ENCODE measurements at places on chromosomes 4 and X. TPM values are rescaled to one million over a fixed set of nuclear protein-coding genes. Genes with fewer than 3 reads are reported as not detected.

CFP gene
- polyA plus RNA-seq, result 2.7 TPM

DNA sequence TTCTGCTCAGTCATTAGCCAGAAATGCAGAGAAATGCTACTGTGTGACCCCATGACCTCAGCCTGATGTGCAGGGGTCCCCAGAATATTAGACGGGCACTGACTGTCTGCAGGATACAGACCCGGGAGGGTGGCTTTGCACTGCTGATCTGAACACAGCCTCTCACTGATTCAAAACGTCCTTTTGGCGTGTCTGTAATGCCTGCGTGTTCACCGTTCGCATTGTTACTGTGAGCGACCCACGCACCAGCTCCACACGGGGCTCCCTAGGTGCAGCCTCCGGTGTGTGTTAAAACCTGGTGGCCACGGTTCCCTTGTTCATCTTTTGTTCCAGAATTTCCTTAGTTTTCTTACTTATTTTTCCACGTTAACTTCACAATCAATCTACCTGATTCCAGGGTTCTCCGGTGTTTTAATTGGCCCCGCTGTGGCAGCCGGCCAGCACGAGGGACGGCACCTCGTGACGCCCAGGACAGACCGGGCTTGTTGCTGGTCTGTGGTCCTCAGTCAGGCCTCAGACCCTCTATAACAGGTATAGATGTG is 32.0 kb upstream of the SPON2 start:
- no peak for DNase-seq

- DNase-seq, result no peak
These were observed 28.2 kb downstream of the SH3TC1 start for GRCh38 chr4:8227201-8227770.

GRCh38 chr4:769511-769910 is 56.4 kb downstream of the CPLX1 start:
- no peak for DNase-seq

DNA sequence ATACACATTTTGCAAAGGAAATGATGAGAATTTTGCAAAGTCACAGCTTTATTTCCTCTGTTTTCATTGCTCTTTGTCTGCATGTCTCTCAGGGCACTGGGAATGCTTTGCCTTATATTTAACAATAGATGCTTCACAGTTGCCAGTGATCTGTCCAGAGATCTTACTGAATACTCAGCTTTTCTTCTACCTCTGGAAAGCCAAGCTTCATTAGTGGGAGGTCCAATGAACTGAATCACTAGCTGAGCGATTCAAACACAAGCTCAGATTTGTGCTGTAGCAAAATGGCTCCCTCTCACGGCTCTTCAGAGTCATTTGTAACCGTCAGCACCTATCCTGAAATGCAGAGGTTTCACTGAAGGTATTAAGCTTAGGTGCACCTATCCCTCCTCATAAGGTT is 138.9 kb downstream of the DCLK2 start:
- DNase-seq, result no peak

DNA sequence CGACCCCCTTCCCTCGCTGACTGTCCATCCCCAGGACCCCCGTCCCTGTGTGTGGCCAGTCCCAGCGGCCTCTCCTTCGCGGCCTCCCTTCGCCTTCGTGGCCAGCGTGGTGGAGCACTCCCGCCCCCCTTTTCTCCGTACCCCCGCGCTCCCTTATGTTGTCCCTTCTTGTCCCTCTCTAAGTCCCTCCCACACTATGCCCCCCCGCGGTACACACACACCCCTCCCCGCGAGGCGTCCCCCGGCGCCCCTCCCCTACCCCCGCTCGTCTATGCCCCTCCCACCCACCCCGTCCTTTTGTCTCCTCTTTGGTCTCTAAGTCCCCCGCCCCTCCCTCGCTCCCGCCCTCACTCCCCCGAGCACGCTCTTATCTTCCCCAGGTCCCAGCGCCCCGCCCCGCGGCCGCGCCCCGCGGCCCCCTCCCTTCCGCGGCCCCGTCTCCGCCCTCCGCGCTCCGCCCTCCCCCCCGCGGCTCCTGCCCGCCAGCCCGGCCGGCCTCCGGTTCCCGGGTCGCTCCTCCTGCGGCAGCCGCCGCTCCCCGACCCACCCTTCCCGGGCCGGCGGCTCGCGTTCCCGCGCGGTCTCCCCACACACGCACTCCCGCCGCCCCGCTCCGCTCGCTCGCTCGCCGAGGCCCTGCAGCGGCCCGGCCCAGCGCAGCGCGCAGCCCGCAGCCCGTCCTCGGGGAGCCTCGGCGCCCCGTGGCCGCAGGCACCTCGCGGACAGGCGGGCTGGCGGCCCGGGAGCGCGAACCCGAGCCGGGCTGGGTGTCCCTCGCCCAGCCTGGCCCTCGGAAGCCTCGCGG is 26.3 kb downstream of the UTP14A start:
- DNase-seq, result peak; percentile 67

DNA sequence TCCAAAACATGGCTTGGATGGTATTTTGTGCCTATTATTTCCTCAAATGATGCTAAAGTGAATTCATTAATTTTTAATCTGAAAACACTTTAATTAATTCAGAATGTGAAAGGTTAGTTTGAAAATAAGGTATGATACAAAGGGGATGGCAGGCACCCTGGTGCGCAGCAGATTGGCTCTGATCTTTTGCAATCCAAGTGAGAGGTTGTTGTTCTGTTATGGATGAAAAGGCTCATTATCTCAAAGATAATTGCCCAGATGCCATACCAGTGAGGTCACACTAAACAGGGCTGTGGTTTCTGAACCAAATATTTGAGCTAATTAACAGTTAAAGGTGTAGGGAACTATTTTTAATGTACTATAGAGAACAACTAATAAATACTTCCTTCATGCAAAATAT is 504.9 kb downstream of the RAPGEF2 start:
- no peak for DNase-seq

DNA sequence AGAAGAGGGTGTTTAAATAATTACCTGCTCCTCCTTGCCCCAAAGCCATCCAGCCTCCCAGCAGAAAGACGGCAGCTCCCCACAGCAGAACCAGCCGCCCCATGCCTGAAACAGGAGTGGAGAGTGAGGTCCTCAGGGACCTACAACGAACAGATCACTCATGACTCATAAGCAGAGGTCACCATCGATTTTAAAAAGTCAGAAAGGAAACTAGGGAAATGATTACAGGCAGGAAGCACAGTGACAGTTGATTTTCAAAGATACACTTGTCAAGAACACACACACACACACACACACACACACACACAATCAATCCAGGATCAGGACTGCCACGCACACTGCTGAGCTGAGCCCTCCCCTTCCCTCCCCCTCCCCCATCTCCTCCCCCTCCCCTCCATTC is at the start of gene CRLF2:
Gene CRLF2 (minus strand): TSS at position 118 of the 400 bp plus-strand sequence. CDS start 15 bp downstream, at position 103.
- DNase-seq, result no peak

DNA sequence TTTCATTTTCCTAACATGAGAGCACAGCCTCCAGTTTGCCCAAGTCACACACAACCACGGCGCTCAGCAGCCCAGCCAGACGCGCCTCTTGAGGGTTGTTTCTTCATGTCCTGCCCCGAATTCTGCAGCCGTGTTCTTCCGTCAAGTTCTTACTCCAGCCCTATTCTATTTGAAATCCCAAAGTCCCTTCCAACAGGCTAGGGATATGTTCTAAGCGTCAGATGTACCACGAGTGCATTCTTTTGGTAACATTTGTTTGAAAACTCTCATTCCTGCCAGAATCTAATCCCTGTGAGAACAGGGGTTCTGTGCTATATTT is 23.1 kb downstream of the ACSL1 start:
- no peak for DNase-seq

DNA sequence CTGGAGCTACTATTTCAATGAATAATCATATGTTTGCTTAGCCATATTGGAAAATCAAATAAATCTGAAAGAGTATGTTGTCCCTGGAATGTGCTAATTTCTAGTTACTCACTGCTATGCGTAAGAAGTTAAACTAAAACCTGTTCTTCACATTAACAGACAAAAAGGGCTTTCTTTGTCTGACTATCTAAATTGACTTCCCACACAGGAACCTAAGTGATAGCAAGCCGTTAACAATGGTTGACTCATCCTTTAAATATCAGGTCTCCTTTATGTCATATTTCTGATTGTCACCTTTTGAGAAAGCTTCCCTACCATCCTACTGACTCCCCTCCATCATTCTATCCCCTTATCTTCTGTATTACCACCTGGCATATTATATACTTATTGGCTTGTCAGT is 81.4 kb downstream of the AMELX start:
- no peak for DNase-seq

DNA sequence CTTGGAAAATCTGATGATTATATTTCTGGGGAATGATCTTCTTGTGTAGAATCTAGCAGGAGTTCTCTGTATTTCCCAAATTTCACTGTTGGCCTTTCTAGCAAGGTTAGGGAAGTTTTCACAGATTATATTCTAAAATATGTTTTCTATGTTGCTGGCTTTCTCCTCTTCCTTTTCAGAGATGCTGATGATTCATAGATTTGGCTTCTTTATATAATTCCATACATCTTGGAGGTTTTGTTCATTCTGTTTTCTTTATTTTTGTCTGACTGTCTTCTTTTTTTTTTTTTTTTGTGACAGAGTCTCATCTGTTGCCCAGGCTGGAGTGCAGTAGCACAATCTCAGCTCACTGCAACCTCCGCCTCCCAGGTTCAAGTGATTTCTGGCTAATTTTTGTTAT is 957.9 kb upstream of the SLIT2 start:
- no peak for DNase-seq

DNA sequence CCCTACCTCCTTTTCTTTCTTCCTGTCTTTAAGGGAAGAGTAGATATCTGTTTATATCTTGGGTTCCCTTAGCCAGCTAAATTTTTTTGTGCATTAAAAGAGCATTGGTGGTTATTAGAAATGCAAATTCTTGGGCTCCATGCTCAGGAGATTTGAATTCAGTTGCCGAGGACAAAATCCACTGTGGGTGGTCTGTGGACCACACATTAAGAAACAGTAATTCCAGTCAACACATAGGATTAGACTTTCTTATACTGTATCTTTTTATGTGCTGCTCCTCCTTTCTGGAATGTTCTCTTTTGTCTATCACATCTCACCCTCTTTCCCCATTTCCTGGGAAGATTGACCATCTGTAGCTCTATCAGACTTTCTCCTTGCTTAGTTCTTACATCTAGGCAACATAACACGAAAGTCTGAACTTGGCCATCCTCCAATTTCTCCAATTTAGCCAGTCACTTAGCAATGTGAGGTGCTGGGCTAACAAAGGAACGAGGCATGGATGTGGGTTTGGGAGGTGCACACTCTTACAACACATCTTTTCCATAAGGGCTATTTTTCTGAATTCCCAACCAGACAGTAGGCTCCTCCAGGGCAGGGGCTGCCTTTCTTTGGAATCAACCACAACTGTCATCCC is 5.3 kb upstream of the PDLIM3 start:
- DNase-seq, result no peak

DNA sequence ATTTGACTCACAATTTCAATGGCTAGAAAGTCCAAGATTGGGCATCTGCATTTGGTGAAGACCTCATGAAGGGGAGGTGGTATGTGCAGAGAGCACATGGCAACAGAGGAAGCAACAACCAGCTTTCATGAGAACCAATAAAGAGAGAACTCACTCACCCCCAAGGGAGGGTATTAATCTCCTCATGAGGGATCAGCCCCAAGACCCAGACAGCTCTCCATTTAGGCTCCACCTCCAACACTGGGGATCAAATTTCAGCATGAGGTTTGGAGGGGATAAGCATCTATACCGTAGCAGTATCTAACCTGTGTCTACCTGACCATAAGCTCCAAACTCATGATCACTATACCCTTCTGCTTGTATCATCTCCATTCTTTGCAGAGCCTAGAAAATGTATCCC is 9.3 kb upstream of the TBC1D19 start:
- DNase-seq, result no peak

DNA sequence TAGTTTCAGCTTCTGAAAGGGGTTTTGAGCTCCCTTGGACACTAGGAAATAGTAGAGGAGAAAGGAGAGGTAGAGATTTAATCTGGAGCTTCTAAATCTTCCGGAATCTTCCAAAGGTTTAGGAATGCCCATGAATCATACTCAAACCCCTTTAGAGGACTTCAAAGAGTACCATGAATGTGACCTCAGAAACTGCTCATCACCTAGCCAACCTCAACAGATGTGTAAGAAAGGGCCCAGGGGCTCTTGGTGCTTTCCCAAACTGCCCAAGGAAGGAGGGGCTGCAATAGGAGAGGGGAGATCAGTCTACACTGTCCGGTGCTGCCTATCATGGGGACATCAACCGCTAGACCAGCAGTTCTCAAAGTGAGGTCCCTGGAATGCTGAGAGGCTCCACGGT is 109.1 kb downstream of the RBM47 start:
- DNase-seq, result no peak

ADGRG4 gene
- polyA plus RNA-seq, result 0.04 TPM

- DNase-seq, result no peak
These were observed 2.6 kb downstream of the LAS1L start for GRCh38 chrX:65532016-65532415.

Measured in left renal pelvis (tissue), 4 donors.